ENCODE measurements at places on chromosomes 4 and X. TPM values are rescaled to one million over a fixed set of nuclear protein-coding genes. Genes with fewer than 3 reads are reported as not detected.

- DNase-seq = no peak
Observed at GRCh38 chrX:109403922-109404321, 78.0 kb downstream of the GUCY2F start.

GPRASP2 gene
- total RNA-seq = 7.5 TPM

SHOX gene
- not detected for total RNA-seq

MAOA gene
- 57.4 TPM for total RNA-seq

DNA sequence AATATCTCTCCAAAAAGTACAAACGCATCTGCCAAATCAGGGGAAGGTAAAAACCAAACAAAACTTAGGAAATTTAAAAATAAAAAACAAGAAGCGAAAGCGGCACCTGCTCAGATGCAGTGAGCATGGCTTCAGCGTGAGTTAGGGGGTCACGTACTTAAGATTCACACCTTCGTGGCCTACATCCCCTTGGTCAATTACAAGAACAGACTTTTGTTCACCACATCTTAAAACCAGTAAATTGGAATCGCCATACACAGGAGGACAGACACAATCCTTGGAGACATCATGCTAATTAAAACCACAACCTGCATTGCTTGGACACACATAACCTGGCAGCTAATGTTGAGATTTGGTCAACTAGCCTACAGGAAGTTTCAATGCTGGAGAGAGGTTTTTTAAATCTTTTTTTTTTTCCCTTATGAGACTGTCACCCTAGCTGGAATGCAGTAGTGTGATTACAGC is 12.5 kb upstream of the SEL1L3 start:
- no peak for DNase-seq

GRCh38 chr4:153905231-153905630 is 116.3 kb upstream of the SFRP2 start:
- peak; percentile 8 for DNase-seq

All from heart left ventricle (tissue), 16 donors.